ENCODE measurements at places on chromosomes 16 and 17.

DNA sequence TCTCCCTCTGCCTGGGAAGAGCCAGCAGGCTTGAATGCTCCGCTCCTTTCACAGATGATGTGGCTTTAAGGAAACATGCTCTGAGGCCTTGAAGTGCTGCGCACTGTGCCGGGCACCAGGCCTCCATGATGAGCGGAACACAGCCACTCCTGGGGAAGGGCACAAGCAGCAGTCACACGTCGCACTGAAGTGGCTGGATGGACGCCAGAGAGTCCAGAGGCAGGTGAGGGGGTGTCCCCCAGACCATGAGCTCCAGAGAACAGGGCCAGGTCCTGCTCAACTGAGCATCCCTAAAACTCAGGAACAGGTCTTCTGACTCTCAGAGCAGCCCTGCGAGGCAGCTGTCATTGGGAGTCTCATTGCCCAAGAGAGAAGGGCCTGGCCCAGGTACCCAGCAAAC lies 35.6 kb downstream of the PEMT start:
- DNase-seq: no peak

- no peak for DNase-seq
Observed at GRCh38 chr16:83541231-83541630, 266.5 kb upstream of the HSBP1 start.

GRCh38 chr17:49514071-49514721 lies 19.1 kb downstream of the NGFR start:
- no peak for DNase-seq

DNA sequence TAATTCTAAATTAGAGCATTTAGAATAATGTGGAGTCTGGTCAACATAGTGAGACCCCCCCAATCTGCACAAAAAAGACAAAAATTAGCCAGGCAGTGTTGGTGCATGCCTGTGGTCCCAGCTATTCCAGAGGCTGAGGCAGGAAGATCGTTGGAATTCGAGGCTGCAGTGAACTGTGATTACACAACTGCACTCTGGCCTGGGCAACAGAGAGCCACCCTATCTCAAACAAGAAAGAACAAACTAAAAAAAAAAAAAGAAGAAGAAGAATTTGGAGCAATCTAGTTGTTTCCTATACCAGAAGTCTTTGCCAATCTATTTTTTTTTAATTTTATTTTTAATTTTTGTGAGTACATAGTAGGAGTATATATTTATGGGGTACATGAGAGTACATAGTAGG lies 6.0 kb downstream of the CETP start:
- DNase-seq: no peak

- DNase-seq: no peak
Observed at GRCh38 chr17:1607971-1608320, 20.7 kb downstream of the SLC43A2 start.

DNA sequence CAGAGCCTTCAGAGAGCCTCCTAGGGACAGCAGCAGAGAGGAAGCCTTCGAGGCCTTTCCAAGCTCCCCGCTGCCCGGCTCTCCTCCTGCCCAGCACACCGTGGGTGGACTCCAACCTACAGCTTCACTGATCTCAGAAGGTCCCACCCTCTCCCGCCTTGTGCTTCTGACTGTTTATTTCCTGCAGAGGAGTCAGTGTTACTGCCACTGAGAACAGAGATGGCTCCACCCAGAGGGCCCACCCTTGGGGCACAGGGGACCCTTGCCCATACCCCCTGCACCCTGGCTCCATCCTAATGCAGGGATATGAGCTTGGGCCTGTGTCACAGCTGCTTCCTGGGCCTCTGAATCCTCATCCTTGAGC lies 52.8 kb upstream of the TOB1 start:
- DNase-seq: no peak

DNA sequence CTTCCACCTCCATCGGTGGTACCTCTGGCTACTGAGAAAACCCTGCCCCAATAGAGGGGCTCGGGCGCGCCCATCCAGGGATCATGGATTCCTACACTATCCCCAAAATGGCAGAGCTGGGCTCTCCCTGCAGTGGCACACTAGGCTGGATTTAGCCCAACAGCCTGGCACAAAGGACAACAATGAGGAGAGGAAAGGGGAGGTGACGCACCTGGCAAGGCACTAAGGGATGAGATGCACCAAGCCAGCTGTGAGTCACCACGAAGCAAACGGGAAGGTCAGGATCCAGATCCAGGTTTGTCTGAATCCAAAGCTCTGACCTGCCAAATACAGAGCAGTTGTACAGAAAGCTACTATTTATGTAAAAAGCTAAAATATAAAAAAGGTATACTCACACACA lies 18.1 kb downstream of the UBE2O start:
- no peak for DNase-seq

DNA sequence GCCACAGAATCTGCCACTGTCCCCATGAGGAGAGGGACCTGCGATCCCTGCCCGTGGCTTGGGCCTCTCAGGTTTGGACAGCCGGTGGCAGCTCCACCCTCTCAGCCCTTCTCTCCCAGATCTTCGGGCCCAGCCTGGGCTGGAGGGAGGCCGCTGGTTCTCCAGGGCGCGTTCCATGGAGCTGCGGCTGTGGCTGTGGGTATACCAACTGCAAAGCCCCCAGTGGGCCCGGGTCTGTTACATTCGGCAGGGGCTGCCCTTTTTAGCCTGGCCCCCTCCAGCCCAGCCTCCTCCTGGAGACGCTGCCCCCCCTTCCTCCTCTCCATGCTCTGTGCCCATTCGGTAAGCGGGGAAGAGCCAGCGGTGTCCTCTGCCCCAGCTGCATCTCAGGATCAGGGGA lies 64.7 kb upstream of the ZNF469 start:
- no peak for DNase-seq

GRCh38 chr17:80782536-80783427 lies 208.9 kb upstream of the CHMP6 start:
- DNase-seq: peak; percentile 32

DNA sequence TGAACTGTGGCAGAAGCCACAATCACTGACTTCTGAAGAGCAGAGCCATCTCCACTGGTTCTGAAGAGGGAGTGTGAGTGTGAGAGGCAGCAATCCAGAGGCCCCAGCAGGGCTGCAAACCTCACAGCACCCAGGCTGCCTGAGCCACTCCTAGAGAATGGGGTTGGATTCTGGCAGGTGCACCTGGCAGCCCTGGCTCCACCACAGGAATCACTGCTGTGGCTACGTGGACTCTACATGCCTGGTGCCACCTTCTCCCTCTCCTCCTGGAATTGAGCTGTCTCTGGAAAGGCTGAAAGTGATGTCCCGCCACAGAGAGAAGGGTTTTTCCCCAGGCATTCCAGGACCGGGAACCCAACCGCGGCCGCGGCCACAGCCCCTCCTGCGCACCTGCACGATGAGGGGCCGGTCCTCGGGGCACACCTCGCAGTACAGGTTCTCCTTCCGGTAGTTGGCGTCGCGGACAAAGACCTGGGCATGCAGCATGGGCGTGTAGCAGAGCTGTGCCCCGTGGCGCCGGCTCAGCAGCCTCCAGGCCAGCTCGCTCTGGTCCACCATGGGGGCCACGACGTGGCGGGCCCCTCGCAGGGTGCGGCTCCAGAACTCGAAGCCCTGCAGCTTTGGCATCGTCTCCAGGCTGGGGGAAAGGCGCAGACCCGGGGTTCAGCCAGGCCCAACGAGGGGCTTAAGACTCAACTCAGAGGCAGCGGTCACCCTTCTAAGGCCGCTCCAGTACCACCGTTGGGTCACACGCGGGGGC lies 991 bp downstream of the DUS1L start:
- no peak for DNase-seq

GRCh38 chr17:17940441-17940911 lies 31.7 kb downstream of the TOM1L2 start:
- DNase-seq: no peak

DNA sequence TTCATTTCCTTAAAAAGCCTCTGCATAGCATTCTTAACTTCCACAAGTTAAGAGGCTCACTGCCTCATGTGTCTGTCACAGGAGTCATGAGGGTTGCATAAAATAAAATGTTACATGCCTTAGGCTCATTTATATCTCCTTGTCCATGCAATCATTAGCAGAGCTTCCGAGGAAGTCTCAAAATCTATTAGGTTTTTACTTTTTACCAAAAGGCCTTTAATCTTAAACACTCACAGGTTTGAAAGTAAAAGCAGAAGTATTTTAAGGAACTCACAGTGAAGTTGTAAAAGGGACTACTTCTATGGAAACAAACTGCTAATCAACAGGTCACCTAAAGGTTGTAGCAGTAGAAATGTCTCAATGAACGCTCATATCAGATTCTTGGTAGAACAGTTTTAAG lies 5.2 kb upstream of the ATP6V0A1 start:
- DNase-seq: no peak
